ENCODE measurements at places on chromosomes 7 and 10. TPM values are rescaled to one million over a fixed set of nuclear protein-coding genes. Genes with fewer than 3 reads are reported as not detected.

WNT8B gene
- total RNA-seq: 0.07 TPM

GPAM gene
- 130 TPM for total RNA-seq

GIMAP2 gene
- total RNA-seq: 1.4 TPM

- DNase-seq: no peak
Observed at GRCh38 chr10:98925651-98926050, 310.0 kb downstream of the HPSE2 start.

DNA sequence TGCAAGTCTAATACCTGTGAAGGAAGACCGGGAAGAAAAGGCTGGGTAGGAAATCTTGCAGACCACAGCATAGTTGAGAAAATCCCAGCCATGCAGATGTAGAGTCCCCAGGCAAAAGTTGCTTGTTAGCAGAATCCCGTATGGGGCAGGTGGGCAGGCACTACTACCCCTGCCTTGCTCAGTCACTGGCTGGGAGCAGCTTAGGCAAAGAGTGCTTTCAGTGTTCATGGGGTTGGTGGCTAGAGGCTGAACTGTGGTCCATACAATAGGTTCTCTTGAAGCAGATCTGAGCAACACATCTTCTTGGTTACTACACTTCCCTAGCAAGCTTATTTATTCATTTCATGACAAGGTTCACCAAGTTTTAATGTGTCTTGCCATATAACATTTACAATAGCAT is 92.6 kb downstream of the AHCYL2 start:
- DNase-seq: no peak

DNA sequence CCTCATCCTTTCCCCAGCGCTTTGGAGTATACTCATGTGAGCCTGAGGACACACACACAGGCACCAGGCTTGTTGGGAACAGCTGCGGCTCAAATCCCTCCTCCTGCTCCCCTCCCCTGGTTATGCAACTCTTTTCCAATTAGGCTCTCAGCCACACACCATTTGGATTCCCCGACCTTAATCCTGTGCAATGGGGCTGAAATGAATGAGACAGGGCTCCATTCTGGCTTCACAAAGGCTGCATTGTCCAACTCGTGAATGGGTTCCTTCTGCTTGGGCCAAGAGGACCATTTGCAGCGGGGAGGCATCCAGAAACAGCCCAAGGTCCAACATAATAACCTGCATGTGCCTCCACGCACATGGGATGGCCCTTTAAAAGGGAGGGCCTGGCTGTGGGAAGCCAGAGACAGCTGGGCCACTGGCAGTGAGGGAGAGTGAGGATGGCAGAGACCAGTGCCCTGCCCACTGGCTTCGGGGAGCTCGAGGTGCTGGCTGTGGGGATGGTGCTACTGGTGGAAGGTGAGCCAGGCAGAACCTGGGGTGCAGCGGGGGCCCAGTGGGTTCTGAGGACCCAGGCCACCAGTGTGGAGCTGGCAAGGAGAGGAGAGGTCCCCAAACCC is at the start of gene RGR:
Gene RGR (plus strand): TSS at position 403 of the 620 bp plus-strand sequence. CDS start 38 bp downstream, at position 441.
- DNase-seq: peak; percentile 75

DNA sequence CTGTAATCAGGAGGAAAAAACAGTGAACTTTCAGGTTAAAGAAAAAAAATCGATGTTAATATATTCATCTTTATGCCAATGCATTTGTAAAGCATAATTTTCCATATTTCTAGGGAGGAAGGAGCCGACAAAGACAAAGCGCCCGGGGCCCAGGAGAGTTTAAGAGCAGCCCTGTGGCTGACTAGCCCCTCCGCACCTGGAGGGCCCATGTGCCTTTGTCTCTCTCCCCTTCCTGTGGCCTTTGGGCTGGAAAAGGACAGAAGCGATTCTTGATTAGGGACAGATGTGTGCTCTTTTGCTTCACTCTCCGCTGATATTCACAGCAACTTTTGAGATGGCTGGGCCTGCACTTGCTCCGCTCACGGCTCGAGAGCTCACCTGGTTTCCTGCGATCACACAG is 23.1 kb downstream of the DDC start:
- no peak for DNase-seq

- DNase-seq: no peak
Observed at GRCh38 chr7:157468221-157469111, 131.7 kb downstream of the DNAJB6 start.

GRCh38 chr7:6232534-6232933 is 39.9 kb downstream of the CYTH3 start:
- DNase-seq: no peak

GRCh38 chr10:18436902-18437301 is 214.5 kb downstream of the NSUN6 start:
- no peak for DNase-seq

DNA sequence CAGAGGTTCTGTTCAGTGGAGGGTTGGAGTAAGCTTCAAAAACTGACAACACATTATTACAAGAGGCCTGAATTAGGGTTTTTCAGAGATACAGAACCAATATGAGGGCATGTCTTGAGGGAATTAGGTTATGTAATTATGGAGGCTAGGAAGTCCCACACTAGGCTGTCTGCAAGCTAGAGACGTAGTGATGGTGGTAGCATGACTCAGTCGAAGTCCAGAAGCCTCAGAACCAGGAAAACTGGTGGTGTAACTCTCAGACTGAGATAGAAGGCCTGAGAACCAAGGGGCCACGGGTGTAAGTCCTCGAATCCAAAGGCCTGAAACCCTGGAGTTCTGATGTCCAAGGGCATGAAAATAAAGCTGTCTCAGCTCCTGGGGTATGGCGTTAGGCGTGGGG is 35.6 kb downstream of the ZNF518A start:
- DNase-seq: no peak

Measured in HepG2 (cell line).